Amygdala (tissue), 56 donors: ENCODE measurements at places on chromosomes 2 and 18.

DNA sequence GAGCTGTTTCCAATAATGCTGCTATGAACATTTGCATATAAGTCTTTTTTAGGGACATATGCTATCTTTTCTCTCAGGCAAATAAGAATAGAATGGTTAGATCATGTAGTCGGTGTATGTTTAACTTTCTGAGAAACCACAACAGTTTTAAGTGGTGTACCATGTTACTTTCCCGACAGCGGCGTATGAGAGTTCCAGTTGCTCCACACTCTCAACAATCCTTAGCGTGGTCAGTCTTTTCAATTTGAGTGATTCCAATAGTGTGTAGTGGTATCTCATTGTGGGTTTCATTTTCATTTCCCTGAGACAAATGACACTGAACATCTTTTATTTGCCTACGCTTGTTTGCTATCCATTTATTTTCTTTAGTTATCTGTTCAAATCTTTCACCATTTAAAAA is 149.5 kb downstream of the ACOXL start:
- DNase-seq = no peak

DNA sequence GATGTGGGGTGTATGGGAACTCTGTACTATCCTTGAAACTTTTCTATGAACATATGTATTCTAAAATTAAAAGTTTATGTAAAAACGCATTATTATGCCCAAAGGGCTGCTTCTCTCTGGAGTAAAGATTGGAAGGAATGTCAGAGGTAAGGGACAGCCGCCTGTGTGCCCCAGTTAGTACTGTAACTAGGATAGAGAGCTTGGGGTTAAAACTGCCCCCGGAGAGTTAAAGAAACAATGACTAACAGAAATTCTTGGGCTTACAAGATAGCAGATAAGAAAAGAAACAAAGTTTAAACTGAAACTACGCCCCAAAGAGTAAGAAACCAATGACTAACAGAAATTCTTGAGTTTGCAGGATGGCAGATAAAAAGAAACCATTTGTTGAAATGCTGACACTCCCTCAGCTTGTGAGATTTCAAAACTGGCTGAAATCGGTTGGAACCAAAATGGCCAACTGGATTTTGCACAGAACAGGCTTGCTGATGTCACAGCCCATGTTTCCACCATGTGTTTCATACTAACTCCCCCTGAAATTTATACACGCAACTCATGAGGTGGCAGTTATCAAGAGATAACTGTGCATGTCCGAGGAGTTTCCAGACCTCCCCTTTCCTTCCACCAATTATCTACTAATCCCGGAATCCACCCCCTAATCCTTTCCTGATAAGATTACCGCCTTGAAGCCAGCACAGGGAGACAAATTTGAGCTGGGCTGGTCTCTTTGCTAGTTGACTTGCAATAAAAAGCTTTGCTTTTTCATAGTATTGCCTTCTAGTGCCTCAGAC is 8.7 kb upstream of the TXNDC2 start:
- no peak for DNase-seq

- DNase-seq = no peak
Measured at GRCh38 chr2:217789736-217790181, 213.0 kb downstream of the TNS1 start.

GRCh38 chr2:200099256-200099655 is 143.9 kb downstream of the MAIP1 start:
- no peak for DNase-seq

DNA sequence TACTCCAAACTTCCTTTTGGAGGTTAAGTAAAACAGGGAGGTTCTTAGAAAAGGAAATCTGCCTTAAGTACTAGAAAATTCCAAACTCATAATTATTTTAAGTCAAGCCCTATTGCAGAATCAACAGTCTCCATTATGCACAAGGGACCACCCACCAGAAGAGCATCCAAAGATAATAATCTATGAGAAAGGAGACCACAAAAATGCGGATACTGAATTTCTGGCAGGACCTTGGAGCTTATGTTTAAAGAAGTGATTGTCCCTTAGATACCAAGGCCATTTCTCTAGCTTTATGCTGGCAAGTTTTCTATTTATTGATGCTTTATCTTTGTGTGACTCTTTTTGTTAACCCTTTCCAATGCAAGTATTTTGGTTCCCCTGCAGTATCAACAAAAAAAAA is 404.0 kb upstream of the MMADHC start:
- no peak for DNase-seq

- no peak for DNase-seq
Measured at GRCh38 chr2:24914713-24915112, 5.3 kb downstream of the ADCY3 start.

- no peak for DNase-seq
Measured at GRCh38 chr2:31404827-31405226, 9.7 kb downstream of the XDH start.

DNA sequence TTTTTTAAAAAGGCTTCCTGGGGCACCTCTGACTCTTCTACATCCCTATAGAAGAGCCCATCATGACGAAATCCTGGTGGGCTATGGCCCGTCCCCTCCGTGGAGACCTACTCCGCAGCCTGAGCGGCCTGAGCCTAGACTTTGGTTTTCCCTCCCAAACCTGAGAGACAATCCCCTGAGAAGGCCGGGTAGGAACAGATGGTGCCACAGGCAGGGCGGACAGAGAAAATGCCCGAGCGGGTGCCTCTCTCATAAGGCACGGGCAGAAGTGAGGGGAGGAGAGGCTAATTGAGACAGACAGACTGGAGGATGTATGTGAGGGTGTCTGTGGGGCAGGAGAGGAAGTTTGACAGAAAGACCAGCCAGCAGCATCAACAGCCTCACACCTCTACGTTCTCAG is 20.2 kb upstream of the SFXN5 start:
- no peak for DNase-seq
